Upper lobe of right lung (tissue), 1 donor: ENCODE measurements at places on chromosomes 16 and 17. TPM values are rescaled to one million over a fixed set of nuclear protein-coding genes. Genes with fewer than 3 reads are reported as not detected.

DNA sequence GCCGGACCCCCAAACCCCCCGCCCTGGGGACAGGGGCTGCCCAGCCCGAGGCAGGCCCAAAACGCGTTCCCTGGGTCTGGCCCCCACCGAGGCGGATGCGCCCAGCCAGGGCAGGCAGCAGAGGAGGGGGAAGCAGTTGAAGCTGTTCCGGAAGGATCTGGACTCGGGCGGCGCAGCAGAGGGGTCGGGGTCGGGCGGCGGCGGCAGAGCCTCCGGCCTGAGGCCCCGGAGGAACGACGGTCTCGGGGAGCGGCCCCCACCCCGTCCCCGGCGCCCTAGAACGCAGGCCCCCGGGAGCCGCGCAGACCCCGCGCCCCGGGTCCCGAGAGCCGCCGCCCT is 22.9 kb upstream of the ZFPM1 start:
- H3K27me3 ChIP-seq, result peaks cover 18% of the 10 kb centered on the region
- no peaks in the 10 kb centered on the region for H3K36me3 ChIP-seq
- peaks cover 7% of the 10 kb centered on the region for H3K4me1 ChIP-seq
- no peak for DNase-seq

GRCh38 chr16:81445143-81445961 is 744 bp downstream of the CMIP start:
- DNase-seq, result peak; percentile 84
- peak overlapping the region; percentile 82 for H3K4me3 ChIP-seq
- no peaks in the 10 kb centered on the region for H3K36me3 ChIP-seq
- H3K27ac ChIP-seq, result peak overlapping the region; percentile 83
- H3K27me3 ChIP-seq, result no peaks in the 10 kb centered on the region

DNA sequence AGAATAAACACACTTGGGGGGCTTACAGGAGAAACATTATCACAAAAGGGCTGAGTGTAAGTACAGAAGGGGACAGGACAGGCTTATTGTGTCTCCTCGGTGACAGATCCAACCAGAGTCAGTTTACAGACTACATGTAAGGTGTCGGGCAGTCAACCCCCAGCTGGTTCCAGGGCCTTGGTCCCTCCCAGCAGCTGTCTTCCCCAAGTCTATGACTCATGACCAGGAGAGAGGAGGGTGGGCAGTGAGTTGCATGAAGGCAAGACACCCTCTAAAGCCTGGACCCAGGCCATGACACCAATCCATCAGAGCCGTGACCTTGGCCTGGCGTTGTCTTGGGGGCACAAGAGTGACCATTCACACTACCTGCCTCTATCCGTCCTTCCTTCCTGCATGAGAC is 276.2 kb upstream of the CCL2 start:
- H3K36me3 ChIP-seq, result no peaks in the 10 kb centered on the region
- H3K27ac ChIP-seq, result no peak overlapping the region
- DNase-seq, result no peak
- H3K4me3 ChIP-seq, result no peak overlapping the region
- no peaks in the 10 kb centered on the region for H3K4me1 ChIP-seq

CDK5RAP3 gene
- 140 TPM for total RNA-seq
